Inflammatory macrophage treated with lipopolysaccharide for 1 hour (primary cell): ENCODE measurements at places on chromosomes 13 and 19.

DNA sequence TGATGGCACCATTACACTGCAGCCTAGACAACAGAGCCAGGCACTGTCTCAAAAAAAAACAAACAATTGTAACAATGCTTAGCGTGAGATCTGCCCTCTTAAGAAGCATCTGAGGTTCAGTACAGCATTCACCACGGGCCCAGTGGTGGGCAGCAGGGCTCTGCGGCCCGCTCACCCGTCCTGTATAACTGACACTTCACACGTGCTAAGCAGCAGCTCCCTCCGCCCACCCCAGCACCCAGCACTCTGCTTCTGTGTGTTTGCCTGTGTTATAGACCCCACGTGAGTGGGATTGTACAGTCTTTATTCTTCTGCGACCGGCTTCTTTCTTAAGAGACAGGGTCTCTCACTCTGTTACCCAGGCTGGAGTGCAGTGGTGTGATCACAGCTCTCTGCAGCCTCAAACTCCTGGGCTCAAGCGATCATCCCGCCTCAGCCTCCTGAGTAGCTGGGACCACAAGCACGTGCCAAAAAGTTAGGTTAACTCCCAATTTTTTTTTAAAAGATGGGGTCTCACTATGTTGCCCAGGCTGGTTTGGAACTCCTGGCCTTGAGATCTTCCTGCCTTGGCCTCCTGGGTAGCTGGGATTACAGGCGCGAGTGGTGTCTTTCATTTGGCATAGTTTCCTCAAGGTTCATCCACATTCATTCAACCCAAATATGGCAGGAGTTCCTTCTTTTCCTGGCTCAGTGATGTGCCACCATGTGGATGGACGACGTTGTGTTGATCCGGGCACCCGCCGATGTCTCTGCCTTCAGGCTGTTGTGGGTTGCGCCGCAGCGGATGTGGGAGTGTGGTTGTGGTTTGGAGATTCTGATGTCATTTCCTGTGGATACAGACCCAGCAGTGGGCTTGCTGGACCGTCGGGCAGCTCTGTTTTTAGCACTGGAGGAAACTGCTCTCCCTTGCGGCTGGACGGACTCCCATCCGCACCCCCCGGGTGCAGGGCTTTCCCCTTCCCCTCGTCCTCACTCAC is 170.0 kb downstream of the KDM4B start:
- DNase-seq = peak; percentile 80

GRCh38 chr13:20161275-20161950 is 561 bp upstream of the GJA3 start:
- peak; percentile 49 for DNase-seq

DNA sequence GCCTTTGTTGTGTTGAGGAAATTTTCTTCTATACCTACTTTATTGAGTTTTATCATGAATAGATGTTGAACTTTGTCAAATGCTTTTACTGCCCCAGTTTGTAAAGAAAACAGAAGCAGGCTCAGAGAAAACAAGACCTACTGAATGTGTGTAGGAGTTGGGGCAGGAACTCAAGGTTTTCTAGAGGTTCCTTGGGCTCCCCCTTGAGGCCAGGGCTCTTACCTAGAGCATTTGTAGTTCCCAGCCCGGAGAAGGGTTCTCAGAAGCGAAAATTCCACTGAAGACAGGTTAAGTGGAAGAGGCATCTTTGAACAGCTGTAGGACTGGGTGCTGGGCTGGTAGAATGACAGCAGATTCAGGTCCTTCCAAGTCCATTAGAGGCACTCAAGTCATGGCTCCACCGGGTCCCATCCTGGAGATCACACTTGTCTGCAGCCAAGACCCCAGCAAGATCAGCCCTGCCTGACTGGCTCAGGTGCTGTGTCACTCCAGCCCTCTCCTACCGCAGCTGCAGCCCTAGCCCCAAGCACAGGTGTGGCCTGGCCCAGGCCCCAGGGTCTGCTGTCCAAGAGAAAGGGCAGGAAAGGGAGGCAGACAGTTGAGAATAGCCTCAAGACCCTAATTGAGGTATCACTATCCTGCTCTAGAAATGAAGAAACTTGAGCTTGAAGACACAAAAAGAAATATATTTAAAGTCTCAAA is 425.5 kb downstream of the PCDH20 start:
- no peak for DNase-seq

GRCh38 chr13:112671359-112671758 is 18.5 kb upstream of the ATP11A start:
- DNase-seq = no peak

DNA sequence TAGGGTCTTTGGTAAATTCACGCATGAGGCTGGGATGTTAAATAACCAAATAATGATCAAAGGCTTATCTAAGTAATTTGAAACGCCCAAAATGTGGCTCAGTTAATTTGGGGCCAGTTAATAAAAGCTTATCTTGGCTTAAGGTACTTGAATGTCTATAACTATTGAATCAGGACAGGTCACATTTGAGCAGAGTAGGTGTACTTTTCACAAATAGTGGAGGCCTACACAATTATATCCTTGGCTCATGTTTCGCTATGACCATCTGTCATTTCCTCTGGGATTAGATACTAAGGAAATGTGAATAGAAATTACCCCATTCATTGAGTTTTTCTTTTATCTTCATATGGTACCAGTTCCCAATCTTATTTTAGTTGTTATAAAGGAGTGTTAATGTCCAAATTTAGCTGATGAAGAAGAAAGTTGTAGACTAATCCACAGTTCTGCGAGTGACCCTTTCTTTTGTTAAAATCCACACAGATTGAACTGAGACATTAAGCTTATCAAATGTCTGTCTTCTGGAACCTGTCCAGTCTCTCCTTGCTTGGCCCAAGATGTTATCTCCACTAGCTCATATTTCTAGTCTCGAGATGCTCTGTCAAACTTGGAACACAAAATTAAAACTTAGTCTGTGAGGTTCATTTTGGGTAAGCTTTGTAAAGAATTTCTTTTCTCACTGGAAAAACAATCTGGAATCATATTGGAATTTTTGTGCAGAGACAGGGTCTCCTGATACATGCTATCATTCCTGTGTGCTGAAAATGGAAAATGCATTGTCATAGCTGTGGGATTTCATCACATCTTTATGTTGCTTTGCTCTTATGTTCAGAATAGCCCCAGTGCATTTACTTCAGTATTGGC is 31.0 kb downstream of the SLAIN1 start:
- DNase-seq = no peak

GRCh38 chr19:4297901-4298809 is 4.0 kb downstream of the TMIGD2 start:
- no peak for DNase-seq

GRCh38 chr13:92074658-92075057 is 676.2 kb downstream of the GPC5 start:
- no peak for DNase-seq

DNA sequence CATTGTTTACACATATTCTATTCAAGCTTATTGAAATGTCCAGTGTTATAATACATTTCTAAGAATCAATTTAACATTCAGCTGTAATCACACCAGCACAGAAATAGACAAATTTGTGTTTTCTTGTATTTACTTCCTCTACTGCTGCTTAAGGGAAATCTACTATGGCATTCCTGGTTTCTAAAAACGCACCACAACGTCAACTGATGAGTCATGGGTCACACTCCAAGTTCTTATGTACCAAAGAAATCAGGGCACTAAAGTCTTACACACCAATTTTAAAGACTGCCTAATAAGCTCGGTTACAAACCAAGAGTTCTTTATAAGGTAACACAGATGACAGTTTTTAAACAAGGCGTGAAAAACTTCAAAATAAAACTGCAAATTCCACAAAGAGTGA is 13.2 kb downstream of the LNX2 start:
- DNase-seq = peak; percentile 73

DNA sequence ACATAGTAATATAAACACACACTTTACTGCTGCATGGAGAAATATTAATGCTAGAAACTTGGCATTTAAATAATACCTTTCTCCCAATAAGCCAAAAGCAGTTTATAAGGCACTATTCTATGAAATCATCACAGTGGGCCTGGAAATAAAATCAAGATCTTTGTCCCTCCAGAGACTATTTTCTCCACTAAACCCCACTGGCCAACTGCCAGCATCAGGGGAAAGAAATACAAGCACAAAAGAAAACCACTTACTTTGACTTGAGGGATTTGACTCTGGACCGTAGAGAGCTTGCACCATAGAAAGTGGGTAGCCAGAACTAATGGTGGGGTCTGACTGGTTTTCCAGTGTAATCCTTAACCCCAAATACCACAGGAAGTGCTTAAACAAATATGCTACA is 71.9 kb downstream of the DCLK1 start:
- no peak for DNase-seq

DNA sequence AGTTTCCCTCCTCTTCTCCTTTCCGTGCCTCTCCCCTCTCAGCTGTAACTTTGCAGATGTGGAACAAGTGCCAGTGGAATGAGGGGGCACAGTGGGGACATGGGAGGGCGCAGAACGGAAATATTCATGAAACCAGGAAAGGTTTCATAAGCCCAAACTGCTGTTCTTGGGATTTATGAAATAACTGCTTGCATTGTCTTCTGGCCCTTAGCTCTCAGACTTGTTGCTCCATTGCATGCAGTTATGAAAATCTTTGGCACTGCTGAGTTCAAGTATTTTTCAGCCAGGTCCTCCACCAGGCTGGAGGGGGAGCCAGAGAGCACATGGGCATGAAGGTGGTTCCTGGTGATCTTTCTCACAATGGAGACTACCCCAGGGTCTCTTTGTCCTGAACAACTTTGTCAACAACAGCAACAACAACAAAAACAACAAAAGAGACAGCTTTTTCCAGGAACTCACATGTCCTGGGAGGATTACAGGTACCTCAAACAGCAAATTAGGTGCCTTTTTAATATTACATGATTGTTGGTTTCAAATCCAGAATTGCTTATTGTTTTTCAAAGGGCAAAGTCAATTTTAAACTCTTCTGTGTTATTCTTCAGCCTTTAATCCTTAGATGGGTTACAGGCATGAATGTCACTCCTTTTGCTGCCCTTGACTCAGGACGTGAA is 1.5 kb downstream of the RGCC start:
- DNase-seq = peak; percentile 80

DNA sequence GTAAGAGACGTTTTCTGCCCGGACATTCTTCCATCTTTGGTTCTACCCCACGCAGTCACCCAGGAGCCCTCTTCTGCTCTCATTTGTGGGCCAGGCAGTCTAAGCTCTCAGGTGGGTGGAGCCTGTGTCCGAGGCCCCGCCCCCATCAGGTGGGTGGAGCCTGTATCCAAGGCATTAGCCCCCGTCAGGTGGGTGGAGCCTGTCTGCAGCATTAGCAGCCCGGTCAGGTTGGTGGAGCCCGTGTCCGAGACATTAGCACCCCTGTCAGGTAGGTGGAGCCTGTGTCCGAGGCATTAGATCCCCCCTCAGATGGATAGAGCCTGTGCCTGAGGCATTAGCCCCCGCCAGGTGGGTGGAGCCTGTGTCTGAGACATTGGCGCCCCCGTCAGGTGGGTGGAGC is 45.5 kb upstream of the C13orf46 start:
- DNase-seq = peak; percentile 15

- no peak for DNase-seq
Measured at GRCh38 chr13:113143466-113144254, 14.8 kb upstream of the PROZ start.

GRCh38 chr13:33940898-33941297 is 122.9 kb downstream of the RFC3 start:
- DNase-seq = no peak

GRCh38 chr13:42538996-42539395 is 35.0 kb upstream of the TNFSF11 start:
- no peak for DNase-seq

GRCh38 chr19:3866910-3867638 is 1.8 kb downstream of the ZFR2 start:
- DNase-seq = no peak
